ENCODE measurements at places on chromosomes 16 and 17.

- DNase-seq: no peak
These were observed 46.7 kb downstream of the HAPSTR1 start for GRCh38 chr16:9138021-9138680.

GRCh38 chr16:31712064-31712540, 161.5 kb upstream of the ZNF267 start:
- DNase-seq: no peak

- DNase-seq: peak; percentile 55
These were observed 9.1 kb downstream of the FOXK2 start for GRCh38 chr17:82528484-82529265.

DNA sequence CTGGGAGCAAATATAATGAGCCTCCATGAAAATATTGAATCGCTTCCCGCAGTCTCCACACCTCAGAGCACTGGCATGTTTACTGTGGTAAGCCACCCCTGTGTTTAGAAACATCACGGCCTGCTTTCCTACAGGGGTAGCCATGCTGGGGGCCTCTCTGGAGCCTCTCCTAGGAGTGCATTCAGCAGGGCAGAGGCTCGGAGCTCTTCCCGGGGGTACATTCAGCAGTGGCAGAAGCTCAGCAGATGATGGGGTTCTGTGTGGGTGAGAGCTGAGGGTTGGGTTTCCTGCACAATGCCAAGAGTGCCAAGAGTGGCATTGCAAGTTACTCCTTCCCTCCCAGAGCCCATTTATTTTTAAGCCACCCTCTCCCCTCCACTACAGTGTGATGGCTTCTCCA, 386.6 kb downstream of the SEC14L1 start:
- DNase-seq: no peak

GRCh38 chr17:488993-489757, 136.6 kb upstream of the RPH3AL start:
- no peak for DNase-seq

- no peak for DNase-seq
These were observed 64.8 kb downstream of the VAT1L start for GRCh38 chr16:77853161-77853560.

GRCh38 chr17:80720610-80721577, 176.3 kb downstream of the RPTOR start:
- no peak for DNase-seq

- no peak for DNase-seq
These were observed 199.1 kb downstream of the FOXL1 start for GRCh38 chr16:86777381-86777946.

GRCh38 chr17:79699386-79700036, 31.2 kb upstream of the ENPP7 start:
- no peak for DNase-seq

DNA sequence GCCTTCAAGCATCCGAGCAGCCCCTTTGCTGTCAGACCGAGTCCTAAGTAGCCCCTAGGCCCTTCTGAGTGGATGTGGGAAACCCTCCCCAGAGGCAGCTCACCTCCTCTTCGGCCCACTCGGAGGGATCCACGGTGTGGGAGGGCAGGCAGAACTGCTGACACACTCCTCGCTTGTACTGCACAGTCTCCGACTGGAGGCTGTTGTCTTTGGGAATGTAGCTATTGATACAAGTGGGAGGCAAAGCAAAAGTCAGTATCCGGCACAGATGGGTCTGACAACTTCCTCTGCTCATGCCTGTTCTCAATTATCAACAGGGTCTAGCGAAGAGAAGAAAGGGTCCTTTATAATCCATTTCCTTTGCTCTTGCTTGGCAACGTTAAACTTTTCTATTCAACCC, 25.9 kb upstream of the FOXJ1 start:
- DNase-seq: no peak

DNA sequence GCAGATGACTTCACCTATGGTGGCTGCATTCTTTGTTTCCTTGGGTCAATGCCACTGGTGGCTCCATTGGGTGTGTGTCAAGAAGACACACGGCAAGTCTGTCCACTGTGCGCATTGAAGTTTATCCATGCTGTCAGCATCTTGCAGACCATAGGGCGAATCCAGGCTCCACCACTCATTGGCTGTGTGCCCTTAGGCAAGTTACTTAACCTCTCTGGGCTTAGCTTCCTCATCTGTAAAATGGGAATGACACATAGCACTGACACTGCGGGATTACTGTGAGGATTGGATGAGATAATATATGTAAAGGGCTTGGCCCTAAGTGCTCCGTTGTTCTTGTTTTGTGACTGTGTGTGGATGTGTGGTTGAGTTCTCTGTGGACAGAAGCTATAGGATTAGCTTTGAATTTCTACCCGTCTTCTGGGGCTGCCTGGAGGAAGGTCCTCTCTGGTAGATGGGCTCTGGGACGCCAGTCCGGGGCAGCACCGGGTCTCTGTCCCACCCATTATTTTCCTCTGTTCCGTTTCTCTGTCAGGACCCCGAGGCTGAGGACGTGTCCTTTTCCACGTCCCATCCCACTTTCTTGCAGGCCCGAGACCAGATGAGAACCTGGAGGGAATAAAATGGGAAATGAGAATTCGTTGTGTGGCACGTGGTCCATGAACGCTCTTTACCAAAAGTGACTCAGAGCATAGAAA, 178.4 kb downstream of the IRF8 start:
- DNase-seq: no peak

- DNase-seq: no peak
These were observed 24.3 kb upstream of the CRISPLD2 start for GRCh38 chr16:84795329-84796053.

DNA sequence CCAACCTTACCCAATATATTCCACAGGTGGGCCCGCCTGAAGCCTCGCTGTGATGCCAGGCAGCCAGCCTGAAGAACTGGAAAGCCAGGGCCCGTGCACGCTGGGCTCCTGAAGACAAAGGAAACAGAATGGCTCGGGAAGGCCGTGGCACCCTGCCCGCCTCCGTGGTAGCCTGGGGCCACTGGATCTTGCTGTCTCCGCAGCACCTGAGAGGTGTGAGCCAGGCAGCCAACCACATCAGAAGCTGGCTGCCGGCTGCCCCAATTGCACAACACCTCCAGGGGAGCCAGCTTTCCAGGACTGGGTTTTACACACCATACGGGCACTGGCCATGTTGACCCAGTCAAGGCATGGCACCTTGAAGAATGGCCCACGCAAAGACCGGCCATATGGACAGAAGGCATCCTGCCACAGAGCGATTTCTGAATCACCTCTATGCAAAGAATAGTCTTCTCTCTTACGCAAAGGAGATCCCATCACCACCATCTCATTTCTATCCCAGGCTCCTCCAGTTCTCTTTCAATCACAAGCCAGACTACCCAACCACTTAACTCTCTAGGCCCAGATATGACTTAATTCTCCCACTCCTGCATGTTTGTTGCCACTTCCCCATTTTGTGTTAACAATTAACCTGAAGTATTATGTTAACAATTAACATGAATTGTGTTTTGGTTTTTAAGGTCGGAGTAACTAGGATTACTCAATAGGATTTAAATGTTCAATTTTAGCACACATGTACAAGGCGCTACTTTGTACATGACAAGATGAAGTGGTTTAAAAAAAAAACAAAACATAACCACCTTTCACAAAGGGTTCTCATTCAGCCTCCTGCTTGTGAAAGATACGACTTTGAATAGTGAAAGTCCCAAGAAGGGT, 32.1 kb downstream of the ZFHX3 start:
- no peak for DNase-seq

DNA sequence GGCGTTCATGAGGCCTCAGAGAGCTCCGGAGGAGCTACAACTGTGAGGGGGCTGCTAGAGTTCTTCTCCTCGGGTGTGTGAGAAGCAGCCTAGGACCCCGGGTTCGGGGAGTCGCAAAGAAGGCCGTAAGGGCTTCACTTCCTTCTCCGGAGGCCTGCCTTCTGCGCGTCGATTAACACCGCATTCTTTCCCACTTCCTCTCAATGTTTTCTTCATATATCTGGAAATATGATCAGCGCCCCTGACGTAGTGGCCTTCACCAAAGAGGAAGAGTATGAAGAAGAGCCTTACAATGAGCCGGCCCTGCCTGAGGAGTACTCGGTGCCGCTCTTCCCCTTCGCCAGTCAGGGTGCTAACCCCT, 449 bp downstream of the SMCR8 start:
- DNase-seq: no peak

DNA sequence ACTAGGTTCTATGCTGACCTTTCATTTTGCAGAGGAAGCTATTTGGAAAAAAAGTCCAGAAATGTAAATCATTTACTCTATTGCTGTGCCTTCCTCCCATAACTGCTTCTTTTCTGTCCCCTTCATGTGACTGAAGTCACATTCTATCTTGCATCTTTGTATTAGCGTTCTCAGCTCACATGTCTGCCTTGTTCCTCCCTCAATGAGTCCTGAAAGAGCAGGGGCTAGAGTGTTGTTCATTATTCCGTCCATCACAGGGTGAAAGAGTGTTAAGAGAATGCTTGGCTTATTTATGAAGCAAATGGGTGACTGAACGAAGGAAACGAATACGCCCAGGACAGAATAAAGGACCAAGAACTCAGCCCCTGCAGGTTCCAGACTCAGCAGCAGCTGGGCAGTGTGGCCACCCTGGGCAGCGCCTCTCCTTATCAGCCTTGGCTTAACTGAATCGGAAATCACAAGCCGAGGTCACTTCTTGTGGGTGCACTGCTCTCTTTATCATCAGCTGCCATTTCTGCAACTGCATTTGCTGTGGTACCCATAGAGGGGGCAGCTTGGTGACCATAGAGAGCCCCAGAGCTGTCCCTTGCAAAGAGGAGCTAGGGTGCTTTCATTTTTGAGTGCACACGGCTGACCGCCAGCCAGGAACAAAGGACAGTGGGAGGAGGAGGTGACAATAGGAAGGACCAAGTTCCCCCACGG, 1.8 kb upstream of the PIK3R6 start:
- DNase-seq: no peak

DNA sequence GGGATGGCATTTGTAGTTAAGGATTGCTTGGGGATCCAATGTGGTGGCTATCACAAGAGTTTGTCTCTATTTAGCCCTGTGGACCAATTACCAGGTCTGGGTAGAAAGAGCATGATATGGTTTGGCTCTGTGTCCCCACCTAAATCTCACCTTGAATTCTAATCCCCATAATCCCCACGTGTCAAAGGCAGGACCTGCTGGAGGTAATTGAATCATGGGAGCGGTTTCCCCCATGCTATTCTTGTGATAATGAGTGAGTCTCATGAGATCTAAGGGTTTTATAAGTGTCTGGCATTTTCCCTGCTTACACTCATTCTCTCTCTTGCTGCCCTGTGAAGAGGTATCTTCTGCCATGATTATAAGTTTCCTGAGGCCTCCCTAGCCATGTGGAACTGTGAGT, 86.4 kb upstream of the HS3ST4 start:
- DNase-seq: no peak

DNA sequence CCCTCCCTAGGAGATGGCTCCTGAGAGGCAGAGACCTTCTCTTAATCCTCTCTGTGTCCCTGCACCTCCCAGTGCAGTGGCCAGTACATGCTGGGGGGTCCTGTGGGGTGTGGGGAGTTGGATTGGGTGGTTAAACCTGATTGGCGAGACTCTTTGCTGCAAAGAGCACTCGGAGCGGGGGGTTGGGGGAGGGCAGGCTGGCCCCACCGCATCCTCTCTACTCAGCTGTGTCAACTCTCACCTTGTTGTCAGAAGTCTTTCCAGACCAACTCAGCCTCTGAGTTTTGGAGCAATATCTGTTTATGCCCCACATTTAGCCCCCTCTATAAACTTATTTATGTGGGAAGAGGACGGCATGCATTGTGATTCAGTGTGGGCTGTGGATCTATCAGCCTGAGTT, 40.0 kb downstream of the SMARCE1 start:
- no peak for DNase-seq

- no peak for DNase-seq
These were observed 92.9 kb upstream of the SALL1 start for GRCh38 chr16:51243936-51244436.

GRCh38 chr16:85491798-85492294, 121.3 kb upstream of the GSE1 start:
- no peak for DNase-seq

DNA sequence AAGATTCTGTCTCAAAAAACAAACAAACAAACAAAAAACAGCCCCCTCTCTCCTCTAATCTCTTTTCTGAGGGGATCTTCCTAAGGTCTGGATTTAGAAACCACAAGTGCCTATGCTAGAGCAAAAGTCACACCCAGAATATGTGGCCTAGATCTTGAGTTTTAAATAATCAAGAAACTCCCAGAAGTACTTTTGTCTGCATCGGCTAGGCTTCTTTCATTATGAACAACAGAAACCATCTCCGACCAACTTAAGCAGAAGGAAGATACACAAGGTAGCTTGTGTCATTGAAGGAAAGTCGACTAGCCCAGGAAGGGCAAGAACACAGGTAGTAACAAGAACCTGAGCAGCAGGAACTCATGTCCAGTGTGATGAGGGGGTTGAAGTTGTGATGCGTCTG, 73.9 kb upstream of the KIFC3 start:
- DNase-seq: no peak

- no peak for DNase-seq
These were observed 69.3 kb downstream of the MYO1D start for GRCh38 chr17:32807577-32807976.

DNA sequence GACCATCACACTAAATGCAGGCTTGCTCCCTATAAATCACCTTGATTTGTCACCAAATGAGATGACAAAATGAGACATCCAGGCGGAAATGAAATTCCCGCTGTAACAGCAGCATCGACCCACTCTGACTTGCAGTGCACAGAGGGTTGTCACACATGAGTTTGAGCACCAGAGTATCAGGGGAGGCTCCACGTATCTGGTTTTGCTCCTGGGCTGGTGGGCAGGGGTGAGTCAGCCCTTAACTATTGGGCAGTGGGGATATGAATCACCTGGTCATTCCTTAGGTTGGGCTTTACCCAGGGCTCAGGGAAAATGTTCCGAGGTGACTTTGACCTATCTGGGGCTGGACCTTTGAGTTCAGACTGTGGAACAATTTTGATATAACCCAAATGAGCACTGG, 245.2 kb upstream of the CCL2 start:
- DNase-seq: no peak

DNA sequence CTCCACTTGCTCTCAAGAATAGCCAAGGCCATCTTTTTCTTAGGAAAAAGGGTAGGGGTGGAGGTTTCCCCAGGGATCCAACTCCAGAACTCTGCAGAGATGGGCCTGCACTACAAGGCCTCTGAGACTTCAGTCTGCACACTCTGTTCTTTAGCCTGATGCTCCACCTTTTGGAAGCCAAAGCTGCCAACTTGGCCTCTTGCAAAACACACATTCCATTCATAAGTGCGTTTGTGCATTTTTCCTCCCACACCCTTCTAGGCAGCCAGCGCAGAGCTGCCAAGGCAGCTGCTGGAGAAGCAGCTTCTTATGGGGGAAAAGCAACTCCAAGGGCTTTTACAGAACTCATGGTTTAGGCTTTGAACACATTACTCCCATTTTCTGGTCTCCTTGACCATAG, 45.3 kb downstream of the REXO5 start:
- no peak for DNase-seq

- no peak for DNase-seq
These were observed 56.9 kb downstream of the MARCHF10 start for GRCh38 chr17:62751060-62751691.

All from NCI-H1092 treated with DMSO at 0.1 percent for 48 hours (cell line).